ENCODE measurements at places on chromosomes 11 and 22.

DNA sequence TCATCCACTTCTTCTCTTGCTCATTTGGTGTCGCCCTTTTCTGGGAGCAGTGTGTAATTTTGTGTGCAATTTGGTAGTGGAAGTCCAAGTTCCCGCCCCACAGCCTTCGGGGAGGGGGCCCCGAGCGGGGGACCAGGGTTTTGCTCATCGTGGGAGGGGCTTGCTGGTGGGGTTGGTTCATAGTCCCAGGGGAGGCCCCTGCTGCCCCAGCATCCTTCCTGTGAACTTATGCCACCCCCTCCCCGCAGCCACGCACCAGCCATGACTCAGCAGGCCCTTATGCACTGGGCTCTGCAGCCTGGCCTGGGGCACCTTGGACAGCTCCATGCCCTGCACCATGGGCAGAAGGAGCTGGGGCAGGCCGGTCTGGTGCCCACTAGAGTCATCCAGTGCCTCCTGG is 1183.6 kb downstream of the BRD1 start:
- no peak for DNase-seq

GRCh38 chr11:69732910-69733309 is 29.1 kb upstream of the FGF19 start:
- no peak for DNase-seq

DNA sequence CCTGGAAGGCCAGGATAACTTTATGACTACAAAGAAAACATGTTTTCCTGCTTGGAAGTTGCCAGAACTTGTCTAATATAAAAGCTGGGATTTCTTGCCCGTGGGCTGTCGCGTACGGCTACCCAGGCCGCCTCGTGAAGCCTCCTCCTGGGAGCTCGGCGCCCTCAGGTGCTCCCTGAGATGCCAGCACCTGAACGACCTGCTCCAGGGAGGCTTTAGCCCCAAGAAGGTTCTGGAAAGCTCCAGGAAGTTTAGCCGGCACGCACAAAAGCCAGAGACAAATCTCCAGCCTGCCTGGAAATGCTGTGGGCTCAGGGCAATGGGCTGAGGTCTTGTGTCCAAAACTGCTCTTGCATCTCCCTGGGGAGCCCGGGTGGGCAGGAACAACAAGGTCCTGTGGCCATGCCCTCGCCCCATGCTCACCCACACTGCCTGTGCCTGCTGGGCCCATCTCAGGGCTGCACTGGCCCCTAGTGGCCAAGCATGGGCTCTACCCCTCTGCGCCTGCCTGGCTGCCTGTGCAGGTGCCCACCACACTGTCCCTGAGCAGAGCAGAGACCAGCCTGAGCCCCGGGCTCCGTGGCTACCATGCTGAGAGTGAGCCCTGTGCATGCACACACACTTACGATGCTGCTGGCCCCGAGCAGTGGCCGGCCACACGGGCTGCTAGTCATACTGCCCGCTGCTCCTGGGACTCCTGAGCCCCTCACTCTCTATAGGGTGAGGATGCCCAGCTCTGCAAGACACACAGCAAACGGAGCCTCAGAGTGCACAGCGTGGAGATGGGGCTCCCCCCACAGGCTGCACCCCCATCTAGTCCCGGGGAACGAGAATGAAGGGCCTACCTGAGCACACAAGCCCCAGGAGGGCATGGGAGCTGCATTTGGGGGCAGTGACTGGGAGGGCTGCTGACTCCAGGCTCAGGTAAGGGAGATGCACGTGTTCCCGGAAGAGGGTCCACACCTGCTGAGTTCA is 4.9 kb upstream of the CELSR1 start:
- peak; percentile 76 for DNase-seq

DNA sequence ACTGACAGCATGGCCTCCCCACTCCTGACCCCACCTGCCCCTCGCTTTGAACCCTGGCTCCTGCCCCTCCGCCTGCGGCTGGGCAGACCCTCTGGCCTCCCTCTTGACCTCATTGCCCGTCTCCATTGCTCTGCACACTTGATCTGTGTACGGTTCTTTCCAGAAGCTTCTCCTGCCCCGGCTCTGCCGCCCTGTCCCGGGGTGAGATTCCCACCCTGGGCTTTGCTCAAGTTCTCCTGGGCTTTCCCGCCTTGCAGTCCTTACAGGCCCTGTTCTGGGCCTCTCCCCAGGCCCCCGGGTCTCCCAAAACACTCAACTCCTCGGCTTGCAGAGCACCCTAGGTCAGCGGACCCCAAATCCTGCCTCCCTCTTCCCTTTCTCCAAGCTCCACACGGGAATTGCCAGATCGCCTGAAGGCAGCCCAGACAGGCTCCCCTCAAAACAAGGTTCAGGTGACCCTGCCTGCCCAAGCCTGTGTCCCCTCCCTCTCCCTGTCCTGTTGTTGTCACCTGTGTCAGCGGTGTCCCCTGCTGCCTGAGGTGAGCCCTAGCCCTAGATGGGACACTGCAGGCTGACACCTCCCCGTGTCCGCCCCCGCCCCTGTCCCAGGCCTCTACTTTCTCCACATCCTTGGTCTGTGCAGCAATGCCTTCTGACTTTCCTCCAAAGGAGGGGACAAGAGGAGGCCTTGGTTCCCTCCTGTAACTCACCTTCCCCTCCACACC is 1.5 kb downstream of the GAL start:
- no peak for DNase-seq

- DNase-seq, result no peak
These were observed 15.3 kb downstream of the BLID start for GRCh38 chr11:122100756-122101080.

- DNase-seq, result no peak
These were observed 4.1 kb downstream of the NHERF4 start for GRCh38 chr11:119189393-119189792.

DNA sequence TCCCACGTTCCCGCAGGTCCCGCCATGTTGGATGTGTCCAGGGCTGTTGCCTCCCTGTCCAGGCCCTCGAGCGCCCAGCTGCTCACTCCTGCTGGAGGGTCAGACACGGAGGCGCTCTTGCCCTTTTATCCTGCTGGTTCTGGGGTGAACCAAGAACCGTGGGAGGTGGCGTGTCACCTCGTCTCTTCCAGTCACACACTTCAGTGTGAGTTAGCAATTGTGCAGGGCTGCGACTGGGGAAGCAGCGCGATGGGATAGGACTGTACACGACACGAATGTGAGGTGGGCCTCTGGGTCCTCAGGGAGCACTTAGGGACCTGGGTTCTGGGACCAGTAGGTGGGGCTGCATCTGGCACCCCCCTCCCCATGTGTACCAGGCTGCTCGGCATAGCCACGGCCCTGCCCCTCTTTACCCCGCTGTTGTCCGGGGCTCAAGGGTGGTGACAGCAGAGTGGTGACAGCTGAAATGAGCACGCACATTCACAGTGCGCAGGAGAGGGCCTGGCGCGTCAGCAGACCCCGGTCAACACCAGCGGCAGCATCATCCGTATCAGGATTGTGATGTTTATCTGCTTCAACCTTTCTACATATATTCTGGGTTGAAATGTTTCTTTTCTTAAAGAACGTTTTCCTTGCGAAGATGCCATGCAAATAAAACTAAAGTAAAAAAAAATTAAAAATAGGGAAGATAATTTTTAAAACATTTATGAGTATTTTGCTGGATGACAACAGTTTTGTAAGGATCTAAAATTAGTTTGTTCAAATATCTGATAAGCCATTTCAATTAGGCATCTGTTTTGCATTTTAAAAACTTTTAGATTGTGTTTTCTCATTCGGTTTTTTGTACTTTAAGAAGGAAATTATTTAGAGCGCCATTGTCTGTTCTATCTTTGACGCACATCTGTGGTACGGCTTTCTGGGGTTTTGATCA is 210.7 kb downstream of the TBC1D22A start:
- DNase-seq, result no peak

DNA sequence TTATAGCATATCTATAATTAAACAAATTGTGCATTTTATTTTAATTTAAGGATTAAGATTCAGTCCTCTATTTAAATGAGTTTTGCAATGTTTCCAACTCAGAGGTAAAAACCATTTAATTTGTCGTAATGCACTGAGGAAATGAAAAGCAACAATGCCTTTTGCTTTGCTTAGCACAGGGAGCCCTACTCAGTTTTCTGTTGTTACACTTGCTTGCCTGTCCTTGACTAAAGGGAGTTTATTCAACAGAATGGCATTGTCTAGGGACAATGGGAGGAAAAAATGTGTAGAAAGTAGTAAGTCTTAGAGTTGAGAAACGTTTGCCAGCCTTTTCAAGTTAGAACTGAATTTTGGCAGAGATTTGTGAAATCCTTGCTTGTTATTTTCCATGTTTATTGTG is 734.2 kb upstream of the ANO3 start:
- no peak for DNase-seq

DNA sequence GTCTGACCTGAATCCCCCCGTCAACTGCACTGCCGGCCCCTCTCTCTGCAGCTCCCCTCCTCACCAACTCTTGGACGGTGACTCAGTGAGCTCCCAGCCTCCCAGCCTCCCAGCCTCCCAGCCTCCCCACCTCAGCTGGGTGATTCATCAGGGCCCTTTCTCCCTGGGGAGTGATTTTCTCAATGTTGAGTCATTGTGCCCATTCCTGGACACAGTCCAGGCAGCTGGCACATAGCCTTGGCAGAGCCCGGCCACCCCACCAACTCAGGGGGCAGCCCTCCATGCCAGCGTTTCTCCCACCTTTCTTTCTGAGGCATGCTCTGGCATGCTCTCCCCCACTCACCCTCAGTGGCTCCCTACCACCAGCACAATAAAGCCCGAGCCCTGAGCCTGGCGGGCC is 30.7 kb downstream of the PDE2A start:
- no peak for DNase-seq

- no peak for DNase-seq
These were observed 414.0 kb upstream of the LUZP2 start for GRCh38 chr11:24082860-24083259.

- peak; percentile 80 for DNase-seq
These were observed 3.2 kb downstream of the TTLL12 start for GRCh38 chr22:43183496-43184277.

DNA sequence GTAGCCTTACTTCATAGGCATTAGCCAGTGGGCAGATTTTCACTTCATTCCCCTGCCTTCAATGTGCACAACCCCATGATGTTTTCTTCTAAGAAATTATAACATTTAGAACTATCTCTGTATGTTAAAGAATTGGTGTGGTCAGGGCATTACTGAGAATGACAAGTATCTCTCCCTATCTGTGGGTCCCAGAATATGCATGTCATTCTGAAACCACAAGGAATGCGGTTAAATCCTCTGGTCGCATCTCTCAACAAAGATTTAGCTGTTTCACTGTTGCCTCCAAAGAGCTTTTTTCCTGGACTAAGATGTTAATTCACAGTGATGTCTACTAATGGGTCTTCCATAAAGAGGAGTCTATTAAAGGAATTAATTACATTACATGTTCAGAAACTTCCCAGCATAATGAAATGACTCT is 62.7 kb downstream of the LIF start:
- DNase-seq, result no peak

GRCh38 chr11:46451759-46452158 is 60.2 kb upstream of the CHRM4 start:
- DNase-seq, result no peak

DNA sequence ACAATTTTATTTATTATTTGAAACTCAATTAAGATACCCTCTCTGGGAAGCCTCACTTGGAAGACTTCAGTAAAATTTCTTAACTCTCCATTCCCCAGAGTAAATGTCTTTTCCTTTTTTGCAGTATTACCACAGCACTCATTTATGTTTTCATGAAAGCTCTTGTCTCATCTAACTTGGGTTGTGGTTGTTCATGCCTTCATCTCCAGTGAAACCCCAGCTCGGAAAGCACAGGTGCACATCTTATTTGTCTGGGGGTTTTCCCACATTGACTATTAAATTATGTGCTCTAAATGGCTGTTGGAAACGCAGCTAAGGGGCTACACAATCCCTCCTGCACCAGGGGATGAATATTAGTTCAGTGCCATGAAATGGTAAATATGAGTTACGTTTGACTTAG is 954.2 kb upstream of the RAG2 start:
- DNase-seq, result no peak

DNA sequence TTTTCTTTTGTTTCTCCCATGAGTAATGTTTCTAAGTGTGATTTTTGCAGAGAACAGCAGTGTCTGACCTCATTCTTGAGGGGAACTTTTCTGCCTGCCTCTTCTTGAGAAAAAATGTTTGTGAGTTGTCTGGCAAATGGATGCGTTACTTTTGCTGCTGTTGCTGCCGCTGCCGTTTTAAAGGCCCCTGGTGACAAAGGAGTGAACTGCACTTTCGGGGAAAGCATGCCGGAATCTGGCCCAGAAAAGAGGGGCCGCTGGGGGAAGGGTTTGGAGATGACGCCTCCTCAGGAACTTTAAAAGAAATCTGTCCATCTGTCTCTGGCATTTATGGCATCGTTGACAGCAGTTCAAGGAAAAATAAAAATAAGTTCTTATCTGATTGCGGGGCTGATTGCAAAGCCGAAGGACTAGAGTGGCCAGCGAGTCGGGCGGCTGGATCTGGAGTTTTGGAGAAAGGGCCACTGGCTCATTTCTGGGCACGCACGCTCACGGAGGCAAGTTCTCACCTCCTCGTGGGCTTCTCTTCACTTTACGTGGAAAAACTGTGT is 16.5 kb downstream of the ZBTB16 start:
- no peak for DNase-seq

GRCh38 chr22:22616636-22617035 is 27.8 kb upstream of the GGTLC2 start:
- DNase-seq, result no peak

- DNase-seq, result no peak
These were observed 85.2 kb downstream of the TSPAN18 start for GRCh38 chr11:44811841-44812448.

DNA sequence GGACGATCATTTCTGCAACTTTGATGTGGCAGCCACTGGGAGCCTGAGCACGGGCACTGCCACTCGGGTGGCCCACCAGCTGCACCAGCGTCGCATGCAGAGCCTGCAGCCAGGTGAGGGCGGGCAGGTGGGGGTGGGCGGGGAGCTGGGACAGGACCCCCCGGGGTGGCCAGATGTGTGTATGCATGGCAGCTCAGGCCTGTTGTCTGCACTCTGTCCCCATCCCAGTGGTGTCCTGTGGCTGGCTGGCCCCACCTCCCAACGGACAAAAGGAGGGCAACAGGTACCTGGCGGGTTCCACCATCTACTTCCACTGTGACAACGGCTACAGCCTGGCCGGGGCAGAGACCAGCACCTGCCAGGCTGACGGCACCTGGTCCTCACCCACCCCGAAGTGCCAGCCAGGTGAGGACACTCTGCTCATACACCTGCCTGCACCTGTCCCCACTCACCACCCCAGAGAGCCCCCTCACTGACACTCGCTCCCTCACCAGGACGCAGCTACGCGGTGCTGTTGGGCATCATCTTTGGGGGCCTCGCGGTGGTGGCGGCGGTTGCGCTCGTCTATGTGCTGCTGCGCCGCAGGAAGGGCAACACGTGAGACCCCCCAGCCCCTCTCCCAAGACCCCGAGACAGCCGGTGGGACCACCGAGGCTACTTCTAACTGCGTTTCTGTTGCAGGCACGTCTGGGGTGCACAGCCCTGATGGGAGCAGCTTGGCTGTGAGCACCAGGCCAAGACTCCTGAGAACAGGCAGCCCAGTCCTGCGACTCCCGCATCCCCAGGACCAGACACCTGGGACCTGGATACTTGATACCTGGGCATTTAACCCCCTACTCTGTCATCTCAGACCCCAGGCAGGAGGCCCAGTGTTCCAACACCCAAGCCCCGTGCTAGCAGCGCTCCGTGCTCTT is 6.7 kb downstream of the SUSD2 start:
- DNase-seq, result no peak

- peak; percentile 38 for DNase-seq
These were observed 35.7 kb downstream of the CD44 start for GRCh38 chr11:35174666-35175065.
